Activated T-helper 1 cell treated with Interleukin-2 at 50 U/mL for 16 hours (primary cell): ENCODE measurements at places on chromosomes 12 and 14.
A peak's percentile ranks its signal among the peaks of the same experiment; 100 is the strongest.

DNA sequence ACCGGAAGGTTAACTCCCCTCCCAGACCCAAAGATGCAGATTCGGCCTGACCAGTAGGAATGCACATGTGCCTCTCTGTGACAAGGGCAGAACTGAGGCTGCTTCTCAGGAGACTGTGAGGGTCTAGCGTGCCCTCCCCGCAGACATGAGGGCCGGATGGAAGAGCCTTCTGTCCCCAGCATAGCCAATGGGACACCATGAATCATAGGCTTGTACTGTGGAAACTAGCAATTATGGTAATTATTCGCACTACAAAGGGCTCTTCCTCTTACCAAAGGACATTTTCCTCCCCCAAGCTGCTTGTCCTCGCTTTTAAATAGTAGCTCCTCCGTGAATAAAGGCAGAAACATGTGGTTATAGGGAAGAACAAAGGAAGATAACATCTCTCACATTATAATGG is 6.2 kb downstream of the COA8 start:
- DNase-seq, result no peak

GRCh38 chr12:2832550-2833127 is 2.2 kb downstream of the NRIP2 start:
- DNase-seq, result no peak

DNA sequence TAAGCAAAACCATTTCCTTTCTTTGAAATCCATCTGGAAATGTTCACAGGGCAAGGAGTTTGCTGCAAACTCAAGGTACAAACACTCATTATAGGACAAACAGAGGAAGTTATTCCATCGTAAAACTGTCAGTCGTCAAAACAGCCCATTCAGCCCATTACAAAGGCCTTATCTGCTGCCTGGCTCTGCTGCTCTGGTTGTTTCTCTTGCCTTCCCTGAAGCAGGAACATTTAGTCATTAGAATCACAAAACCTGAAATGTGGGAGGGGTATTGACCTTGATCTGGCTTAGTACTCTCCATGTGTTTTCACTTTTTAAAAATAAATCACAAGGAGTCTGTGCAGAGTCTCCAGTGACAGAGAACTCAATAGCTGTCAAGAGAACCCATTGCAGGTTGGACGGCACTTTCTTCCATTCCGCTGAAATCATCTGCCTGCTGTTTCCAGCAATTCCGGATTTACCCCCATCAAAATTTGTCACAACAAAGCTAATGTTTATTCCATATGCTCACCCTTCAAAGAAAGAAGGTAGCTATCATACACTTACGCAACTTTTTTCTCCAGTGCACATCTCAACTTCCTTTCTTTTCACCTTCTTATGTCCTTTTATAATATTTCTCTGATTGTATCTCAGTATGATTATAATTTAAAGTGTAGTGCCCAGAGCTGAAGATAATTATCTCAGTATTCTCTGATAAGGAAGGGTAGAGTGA is 24.6 kb upstream of the ITPR2 start:
- DNase-seq, result no peak

DNA sequence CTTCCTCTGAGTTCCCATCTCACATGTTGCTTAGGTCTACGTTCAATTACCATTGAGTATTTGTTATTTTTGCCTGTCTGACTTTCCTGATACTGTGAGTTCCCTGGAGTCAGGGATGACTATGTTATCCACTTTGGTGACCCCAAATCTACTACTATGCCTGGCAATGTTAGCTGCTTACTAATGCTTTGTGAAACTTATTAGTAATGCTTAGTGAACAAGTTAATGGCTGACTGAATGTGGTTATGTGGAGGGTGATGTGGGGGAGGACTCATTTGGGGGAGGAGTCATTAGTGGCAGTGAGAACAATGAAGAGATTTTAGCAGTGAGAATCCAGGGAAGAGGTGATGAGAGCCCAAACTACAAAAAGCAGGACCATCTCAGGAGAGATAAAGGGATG is 121.6 kb downstream of the KTN1 start:
- no peak for DNase-seq

DNA sequence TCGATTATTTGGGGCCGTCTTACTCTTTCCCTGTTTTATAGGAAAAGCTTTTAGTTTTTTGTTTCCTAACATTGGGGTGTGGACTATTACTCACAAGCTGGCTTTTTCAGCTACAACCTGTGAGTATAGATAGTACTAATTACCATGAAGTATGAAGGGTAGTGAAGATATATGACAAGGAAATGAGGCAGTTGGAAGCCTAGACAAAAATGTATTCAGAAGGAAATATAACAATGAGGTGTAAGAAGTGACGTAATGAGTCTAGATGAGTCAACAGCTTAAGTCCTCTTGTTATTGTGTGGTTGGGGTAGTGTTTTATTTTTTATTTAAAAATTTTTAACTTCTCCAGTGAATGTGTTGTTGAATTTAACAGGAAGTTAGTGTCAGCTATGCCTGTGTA is 804.5 kb downstream of the NRXN3 start:
- DNase-seq, result no peak

- no peak for DNase-seq
Observed at GRCh38 chr12:508795-509194, 49.1 kb downstream of the B4GALNT3 start.

- no peak for DNase-seq
Observed at GRCh38 chr14:57533214-57533613, 39.6 kb upstream of the CCDC198 start.

- DNase-seq, result no peak
Observed at GRCh38 chr12:123319826-123320225, 44.8 kb downstream of the SBNO1 start.

DNA sequence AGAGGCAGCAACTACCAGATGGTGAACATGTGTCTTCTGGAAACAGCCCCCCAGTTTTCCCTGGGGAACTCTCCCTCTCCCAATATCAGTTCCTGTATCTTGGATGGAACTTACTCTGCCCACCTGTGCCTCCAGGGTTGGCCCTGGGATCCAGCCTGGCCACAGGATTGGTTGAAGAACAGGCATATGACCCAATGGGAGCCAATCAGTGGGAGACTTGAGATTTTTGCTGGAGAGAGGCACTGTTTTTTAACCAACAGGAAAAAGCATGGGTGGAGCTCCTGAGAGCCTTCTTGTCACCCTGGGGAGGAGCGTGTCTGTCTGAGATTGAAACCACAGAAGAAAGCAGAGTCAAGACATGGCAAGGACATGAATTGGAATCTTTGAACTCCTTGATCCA is 33.6 kb upstream of the COX6A1 start:
- DNase-seq, result no peak

DNA sequence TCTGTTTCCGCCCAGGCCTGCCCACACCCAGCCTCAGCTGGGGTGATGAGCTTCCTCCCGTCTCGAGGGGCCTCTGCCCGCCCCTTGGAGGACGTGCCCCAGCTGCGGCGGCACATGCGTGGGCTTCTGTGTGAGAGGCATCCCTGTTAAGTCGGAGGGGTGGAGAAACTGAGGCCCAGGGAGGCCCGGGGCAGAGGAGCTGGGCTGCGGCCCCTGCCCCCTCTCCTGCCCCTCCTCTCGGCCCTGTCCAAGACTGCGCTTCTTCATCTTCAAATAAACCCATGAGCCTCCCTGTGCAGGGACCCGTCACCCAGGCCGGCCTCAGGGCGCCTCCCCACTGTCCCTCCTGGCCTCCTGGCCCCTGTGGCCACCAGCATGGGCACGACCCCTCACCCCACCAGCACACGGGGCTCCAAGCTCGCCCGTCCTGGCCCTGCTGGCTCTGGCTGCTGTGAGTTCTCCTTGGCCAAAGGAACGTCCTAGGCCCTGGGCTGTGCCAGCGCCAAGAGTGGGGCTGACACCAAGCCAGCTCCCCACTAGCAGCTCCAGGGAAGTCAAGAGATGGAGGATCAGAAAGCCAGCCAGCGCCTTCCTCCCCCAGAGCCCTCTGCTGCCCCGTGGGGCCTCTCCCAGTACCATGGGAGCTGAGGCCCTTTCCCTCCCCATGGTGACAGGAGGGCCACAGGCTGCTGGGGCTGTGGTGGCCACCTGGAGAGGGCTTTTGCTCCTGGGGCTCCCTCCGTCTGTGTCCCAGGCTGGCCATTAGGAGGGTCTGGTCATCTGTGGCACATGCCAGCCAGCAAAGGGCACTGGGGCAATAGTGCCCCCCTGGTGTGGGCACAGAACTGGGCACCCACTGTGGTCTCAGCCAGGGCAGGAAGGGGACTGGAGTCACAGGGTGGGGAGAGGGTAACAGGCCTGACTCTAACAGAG is 180.4 kb downstream of the KIF26A start:
- DNase-seq, result no peak

GRCh38 chr12:2247596-2247995 is 194.8 kb downstream of the CACNA1C start:
- no peak for DNase-seq

DNA sequence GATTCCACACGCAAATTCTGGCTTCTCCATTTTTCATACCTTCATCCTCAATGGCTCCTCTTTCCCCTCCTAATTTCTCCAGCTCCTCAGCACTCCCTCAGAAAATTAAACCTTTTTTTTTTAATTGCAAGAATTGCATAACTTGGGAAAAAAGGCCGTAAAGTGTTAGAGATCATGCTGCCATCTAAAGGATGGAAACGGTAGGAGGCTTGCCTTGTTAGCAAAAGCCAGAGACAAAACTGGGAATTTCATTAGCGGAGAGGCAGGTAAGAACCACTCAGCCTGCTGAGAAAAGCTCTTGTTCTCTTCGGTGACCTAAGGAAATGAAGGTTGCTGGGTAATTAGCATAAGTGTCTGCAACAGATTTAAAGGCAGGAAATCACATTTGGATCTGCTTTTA is 204.3 kb downstream of the AEBP2 start:
- DNase-seq, result no peak

DNA sequence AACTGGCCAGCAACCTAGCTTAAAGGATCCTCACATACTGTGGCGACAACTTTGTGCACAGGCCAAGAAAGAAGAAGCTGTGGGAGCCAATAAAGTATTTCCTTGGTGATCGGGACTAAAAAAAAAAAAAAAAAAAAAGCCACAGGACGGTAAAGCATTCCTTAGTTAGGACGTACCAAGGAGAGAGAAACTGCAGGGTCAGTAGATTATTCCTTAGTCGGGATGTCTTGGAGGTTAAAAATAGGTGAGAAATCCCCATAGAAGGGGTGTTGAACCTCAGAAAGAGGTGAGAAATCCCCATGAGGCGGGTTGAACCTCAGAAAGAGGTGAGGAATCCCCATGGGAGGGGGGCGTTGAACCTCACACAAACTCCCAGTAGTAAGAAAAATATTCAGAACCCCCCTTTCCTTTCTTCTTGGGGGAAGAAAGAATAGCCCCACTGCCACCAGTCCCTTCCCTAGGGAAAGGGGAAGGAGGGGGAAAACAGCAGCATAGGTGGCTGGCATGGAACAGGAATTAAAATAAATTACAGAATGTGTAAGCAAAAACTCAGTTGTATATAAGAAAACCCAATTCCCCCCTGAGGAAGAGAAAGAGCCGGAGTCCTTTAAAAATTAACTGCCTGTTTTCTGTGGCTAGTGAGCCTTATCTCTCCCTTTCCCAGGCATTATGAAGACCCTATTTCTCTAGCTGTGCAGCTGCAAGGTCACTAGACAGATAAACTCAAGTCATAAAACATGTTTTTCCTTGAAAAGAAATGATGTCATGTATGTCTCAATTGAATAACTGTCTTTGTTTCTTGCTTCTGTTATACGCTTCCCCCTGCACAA is 26.8 kb downstream of the KLRK1 start:
- no peak for DNase-seq

- no peak for DNase-seq
Observed at GRCh38 chr12:50661300-50662115, 102.4 kb upstream of the ATF1 start.

DNA sequence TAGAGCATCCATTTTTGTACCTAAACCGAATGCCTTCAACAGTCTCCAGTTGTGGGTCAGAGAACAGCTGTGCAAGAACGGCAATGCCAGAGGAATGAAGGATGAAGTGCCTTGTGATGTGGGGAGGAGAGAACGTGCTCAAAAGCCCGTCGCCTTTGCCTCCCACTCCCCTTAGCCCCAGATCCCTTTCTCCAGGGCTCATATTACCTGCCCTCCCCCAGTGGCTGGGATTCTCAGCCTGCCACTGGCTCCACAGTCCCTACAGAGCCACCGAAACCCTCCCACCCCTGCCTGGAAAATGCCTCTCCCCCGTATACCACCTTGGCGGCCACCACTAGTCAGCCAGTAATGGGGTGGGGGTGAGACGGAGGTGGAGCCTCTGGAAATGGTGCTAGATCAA is 158.5 kb downstream of the ZFP36L1 start:
- no peak for DNase-seq

- DNase-seq, result peak; percentile 49
Observed at GRCh38 chr12:109775172-109775881, 57.9 kb downstream of the TRPV4 start.

DNA sequence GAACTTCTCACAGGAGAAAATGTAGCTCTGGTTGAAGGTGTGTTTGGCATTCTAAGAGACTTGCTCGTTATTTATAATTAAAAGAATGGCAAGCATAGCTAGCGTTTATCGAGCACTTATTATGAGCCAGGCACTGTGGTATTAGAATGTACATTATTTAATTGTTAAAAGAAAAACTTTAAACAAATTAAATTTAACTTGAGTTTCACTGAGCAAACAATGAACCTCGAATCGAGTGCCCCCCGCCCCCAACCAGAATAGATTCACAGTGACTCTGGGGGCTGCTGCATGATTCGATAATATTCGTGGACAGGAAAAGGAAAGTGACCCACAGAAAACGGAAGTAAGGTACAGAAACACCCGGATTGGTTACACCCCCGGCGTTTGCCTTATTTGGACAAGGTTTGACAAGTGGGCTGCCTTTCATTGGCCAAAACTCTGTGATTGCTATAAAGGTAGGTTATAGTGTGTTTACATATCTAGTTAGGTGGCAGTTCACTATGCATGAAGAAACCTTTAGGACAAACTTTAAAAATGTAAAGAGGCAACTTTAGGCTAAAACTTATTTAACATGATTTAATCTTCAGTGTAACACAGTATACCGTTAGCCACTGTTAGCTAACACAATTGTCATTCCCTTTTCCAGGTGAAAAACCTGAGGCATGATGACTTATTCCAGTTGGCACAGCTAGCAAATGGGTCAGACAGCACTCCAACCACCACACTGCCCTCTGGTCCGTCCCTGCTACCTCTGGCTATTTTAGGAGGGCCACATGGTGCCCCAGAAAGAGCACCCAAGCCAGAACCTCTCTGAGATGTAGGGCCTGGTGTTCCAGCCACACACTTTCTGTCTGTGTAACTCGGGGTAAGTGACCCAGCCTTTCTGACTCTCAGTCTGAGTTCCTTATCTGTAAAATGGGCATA is 7.1 kb downstream of the SCNN1A start:
- no peak for DNase-seq

DNA sequence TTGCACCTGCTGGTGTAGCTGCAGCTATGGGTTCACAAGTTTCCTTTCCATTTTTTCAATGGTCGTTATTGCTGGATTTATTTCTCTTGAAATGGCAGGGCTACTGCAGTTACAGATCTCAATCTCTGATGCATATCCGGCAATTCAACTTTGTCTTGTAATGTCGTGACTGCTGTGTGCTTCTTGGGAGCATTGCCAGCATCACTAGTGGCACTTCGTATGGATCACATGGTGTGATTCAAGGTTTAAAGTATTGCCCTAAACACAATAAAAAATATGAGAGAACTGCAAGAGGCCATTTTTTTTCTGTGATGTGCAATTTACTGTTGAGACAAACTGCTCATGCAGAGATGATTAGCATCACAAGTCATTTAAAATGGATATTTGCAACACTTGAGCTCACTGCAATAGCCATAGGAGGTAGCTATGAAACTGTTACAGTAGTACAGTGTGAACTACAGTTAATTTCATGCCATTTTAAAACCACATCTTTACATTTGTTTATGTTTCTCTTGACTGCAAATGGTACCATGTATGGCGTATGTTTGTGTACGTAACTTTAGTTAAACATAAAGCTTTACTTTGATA is 217.4 kb upstream of the PDE3A start:
- no peak for DNase-seq

- DNase-seq, result no peak
Observed at GRCh38 chr14:88026890-88027289, 22.0 kb downstream of the GPR65 start.
